Stimulated activated CD4-positive, alpha-beta T cell treated with anti-CD3 and anti-CD28 coated beads, TNF-alpha, amount 100 ng/mL, for 24 hours (primary cell): ENCODE measurements at places on chromosomes 4 and X.
A peak's percentile ranks its signal among the peaks of the same experiment; 100 is the strongest.

DNA sequence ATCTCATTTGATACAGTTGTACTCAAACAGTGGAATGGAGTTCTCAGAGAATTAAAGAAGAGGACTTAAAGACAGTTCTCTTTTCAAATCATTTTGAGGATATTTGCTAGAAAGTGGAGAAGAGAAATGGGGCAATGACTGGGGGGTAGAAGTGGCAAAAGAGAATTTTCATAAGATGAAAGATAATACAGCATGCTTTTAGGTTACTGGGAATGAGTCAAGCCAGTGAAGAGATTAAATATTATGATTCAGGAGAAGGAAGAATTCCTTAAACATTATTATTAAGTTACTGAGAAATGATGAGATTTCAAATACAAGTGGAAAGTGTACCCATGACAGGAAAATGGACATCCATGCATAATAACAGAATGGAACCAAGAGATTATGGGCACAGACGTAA, 219.0 kb upstream of the DKK2 start:
- DNase-seq = no peak

DNA sequence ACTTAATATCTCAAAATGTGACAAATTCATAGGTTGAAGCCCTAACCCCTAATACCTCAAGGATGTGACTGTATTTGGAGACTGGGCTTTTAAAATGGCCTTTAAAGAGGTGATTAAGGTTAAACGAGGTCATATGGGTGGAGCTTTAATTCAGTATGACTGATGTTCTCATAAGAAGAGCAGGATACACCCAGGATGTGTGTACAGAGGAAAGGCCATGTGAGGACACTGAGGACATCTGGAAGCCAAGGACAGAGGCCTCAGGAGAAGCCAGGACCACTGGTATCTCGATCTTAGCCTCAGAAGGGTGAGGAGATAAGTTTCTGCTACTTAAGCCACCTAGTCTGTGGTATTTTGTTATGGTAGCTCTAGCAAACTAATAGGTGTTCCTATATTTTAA, 49.0 kb upstream of the SHISA3 start:
- no peak for DNase-seq

DNA sequence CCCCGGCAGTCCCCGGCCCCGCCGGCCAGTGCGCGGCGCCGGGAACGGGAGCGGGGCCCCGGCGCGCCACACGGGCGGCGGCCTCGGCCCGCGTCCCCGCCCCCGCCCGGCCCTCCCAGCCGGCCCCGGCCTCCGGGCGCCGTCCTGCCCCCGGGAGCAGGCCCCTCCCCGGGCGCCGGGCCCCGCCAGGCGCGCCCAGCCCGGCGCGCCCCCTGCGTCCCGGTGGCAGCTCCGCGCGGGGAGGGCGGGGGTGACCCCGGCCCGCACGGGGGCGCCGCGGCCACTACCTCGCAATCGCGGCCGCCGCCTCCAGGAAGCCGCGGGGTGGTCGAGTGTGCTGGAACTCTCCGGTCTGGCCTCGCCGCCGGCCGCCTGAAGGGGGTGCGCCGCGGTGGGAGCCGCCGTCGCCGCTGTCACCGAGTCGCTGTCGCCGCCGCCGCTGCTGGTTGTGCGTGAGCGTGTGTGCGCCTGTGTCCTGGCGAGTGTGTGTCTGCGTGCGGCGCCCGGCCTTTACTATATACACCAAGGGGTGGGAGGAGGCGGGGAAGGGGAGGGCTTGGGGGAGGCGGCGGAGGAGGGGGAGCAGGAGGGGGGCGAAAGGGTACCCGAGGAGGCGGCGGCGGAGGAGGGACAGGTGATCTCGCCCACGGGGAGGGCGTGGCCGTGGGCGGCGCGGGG, at the start of gene RAI2:
TSS of gene RAI2 (minus strand) at position 488 of the 678 bp plus-strand sequence. CDS start 59,288 bp downstream, outside the sequence.
- no peak for DNase-seq

DNA sequence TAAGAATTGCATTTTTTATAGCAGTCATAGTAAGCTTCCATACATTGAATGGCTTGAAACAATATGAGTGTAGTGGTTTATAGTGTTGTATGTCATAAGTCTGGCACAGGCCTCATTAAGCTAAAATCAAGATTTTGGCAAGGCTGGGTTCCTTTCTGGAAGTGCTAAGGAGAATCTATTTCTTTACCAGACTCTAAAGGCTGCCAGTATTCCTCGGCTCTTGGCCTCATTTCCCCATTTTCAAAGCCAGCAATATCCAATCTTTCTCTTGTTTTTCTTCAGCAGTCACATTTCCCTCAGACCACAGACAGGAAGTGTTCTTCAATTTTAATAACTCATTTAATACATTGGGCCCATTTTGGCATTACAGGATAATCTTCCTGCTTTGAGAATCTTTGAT, 1155.5 kb upstream of the PABPC4L start:
- no peak for DNase-seq

DNA sequence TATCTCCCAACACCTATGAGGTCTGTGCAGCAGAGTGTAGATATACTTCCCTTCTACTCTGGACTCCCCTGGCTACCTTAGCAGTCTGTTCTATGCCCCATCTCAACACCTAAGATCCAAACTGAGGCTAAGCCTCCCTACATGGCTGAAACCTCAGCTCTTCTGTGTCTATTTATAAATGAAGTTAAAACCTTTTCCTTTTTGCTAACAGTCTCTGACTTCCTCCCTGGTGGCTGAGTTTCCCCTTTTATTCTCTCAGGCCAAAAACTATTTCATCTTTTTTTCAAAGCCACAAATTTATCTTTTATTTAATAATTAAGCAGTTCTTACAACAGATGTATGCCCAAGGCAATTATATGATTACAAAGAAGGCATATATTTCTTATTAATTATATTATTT, 111.8 kb upstream of the STIM2 start:
- DNase-seq = no peak

DNA sequence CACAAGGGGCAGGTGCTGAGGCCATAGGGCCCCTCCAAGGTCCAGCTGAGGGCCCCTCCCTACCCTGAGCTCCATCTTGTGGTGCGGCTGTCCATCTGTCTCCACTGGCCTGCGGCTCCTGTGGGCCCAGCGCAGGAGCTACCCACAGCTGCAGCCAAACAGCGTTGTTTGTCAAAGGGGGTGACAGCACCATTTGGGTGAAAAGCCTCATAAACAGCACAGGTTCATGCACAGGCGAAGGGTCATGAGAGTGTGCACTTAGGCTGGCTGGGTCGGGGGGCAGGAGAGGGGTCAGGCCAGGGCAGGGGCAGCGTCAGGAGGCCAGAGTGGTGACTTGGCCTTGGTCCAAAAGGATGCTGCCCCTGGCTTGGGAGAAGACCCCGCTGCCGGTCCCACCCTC, 32.3 kb downstream of the BLOC1S4 start:
- no peak for DNase-seq

DNA sequence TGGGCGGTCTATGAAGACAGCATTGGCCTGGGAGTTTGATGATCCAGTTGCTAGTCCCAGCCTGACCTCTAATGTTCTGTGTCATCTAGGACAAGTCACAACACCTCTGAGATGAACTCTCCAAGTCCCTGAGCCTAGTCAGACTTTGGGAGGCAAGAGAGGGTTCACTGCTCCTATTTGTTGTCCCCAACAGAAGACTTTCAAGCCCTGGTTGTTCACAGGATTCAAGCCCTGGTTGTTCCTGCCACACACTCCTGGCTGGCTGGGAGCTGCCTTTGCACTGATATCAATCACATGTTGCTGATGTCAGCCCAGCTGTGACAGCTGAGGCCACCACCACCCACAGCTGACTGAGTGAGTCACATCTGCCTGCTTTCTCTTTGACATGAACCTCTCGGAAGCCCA, 253.2 kb upstream of the RASGEF1B start:
- peak; percentile 41 for DNase-seq

DNA sequence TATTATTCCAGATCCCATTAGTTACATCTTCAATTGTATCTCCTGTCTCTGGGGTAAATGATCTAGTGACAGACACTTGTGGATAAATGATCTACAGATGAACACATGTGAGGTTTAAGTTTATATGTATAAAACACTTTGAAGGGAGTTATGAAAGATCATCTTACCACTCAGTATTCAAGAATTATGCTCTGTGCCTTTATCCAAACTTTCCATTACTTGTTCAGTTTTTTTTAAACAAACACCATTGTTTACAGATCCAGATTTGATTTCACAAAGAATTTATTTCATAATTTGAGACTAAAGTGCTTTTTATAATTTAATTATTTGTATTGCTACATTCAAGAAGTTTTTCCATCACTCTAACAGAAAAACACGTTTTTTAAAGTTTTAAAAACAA, 142.5 kb downstream of the HHIP start:
- DNase-seq = no peak

GRCh38 chr4:40951026-40951425, 201.3 kb downstream of the NSUN7 start:
- no peak for DNase-seq

- DNase-seq = no peak
Observed at GRCh38 chrX:85159644-85160043, 83.9 kb downstream of the SATL1 start.
